Activated naive CD4-positive, alpha-beta T cell treated with Interleukin-2 at 50 U/mL for 16 hours (primary cell): ENCODE measurements at places on chromosomes 12 and 14.
A peak's percentile ranks its signal among the peaks of the same experiment; 100 is the strongest.

- peak; percentile 86 for DNase-seq
Observed at GRCh38 chr14:103334644-103335622, 896 bp downstream of the EIF5 start.

- peak; percentile 82 for DNase-seq
Observed at GRCh38 chr12:55930771-55931316, at the start of gene DGKA. Gene DGKA, plus strand, starts transcription at chr12:55931162. Its CDS starts 5,342 bp downstream, at chr12:55936504.

GRCh38 chr14:96821501-96821900 is 24.3 kb downstream of the VRK1 start:
- no peak for DNase-seq

GRCh38 chr12:85568395-85569103 is 267.7 kb downstream of the RASSF9 start:
- DNase-seq: no peak

GRCh38 chr14:77344377-77344996 is 23.7 kb downstream of the GSTZ1 start:
- DNase-seq: no peak

GRCh38 chr12:42199007-42199406 is 39.0 kb downstream of the YAF2 start:
- no peak for DNase-seq

GRCh38 chr12:25197608-25198007 is 2.6 kb downstream of the ETFRF1 start:
- DNase-seq: no peak

DNA sequence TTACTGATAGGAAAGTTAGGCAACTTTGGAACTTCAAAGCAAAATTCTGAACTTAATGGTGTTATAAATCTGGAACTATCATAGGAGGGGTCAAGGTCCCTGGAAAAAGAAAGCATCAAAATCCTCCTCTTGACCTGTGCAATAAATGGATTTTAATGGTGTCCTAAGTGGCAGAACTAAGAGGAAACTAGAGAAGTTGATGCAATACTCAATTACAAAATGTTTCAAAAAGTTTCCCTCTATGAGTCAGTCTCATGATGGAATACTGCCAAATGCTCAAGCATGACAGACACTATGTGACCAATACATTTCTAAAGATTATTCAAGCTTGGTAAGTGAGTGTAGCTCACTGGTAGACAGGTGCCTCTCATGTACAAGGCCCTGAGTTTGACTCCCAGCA is 47.7 kb upstream of the ERGIC2 start:
- no peak for DNase-seq
